AG08396 (cell line): ENCODE measurements at places on chromosomes 16 and 17.
A peak's percentile ranks its signal among the peaks of the same experiment; 100 is the strongest.

DNA sequence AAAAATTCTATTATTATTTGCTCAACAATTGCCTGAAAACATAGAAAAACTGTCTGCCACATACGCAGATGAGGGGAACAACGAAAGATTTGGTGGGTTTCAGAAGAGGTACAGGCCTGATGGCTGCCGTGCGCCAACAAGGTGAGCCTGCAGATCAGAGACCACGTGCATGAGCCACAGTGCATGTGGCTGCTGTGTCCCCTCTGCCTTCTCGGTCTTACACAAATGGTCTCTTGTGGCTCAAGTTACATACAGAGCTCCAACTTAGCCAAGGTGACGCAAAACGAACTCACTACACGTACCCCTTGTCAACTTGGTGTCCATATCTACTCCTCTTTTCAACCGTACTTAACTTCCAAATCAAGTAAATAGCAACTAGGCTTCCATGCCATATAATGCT lies 82.3 kb downstream of the ADCY9 start:
- no peak for DNase-seq

DNA sequence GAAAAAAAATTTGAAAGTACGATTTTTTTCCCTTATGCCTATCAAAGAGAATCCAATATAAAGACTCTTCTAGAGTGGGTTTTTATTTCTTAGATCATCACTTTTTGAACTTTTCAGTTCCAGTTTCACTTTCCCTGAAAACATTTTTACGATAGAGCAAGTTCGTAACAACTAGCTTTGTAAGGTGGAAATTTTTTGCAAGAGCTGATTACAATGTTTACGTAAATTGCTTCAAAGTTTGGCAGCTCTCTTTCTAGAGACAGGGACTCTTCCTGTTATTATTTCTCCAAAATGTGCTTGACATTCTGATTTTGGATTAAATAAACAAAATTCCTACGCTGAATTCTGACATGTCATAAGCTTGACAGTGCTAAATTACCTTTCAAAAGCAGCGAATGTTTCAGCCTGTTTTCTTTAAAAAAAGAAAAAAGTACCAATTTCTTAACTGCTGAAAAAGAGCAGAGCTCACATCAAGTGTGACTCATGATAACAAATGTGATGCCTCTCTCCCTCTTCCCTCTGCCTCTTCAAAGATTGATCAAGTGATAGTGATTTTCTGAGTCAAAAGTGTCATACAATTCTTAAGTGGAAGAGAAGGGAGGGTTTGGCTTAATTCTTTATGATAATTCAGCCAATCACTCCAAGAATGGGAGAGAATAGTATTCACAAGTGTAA lies 175.2 kb downstream of the KCNJ2 start:
- no peak for DNase-seq

DNA sequence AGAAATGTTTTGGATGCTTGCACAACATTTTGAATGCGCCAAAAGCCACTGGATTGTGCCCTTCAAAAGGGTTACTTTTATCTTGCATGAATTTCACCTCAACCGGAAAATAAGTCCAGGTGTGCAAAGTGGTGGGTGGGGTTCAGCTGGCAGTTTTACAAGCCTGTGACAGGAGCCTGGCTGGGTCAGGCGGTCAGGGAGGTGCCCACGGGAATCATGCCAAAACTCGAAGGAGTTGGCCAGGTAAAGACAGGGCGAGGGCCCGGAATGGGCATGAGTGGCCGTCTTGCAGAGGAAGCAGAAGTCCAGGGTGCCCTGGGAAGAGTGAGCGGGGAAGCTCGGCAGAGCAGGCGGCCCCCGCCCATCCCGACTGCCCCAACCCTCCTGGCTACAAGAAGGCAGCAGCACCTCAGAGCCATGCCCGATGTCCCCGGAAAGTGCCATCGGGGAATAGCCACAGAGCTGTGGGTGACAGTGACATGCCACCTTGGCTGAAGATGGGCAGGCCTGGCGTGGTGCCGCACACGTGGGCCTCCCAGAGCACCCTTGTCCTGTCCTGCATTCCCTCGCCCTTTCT lies 19.1 kb upstream of the CACNG1 start:
- no peak for DNase-seq

- DNase-seq = no peak
These were observed 120.9 kb upstream of the LHX1 start for GRCh38 chr17:36816214-36816906.

DNA sequence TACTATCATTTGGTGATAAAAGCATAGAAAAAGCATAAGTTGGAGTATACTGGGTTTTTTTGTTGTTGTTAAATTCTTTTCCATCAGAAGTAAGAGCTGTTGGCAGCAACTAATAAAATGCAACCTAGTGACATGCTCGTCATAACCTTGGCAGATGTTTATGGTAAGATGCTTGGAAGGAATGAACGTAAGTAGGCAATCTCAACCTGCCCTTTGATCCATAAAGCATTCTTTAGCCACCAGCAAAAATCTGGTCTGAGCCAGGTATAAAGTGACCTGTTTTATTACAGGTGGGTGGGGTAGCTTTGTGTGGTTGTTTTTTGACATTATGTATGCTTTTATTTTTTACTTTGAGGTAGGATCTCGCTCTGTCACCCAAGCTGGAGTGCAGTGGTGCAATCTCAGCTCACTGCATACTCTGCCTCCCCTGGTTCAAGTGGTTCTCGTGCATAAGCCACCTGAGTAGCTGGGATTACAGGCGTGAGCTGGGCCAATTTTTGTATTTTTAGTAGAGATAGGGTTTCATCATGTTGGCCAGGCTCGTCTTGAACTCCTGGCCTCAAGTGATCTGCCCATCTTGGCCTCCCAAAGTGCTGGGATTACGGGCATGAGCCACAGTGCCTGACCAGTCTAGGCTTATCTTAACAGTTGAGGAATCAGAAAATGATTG lies 22.0 kb downstream of the WSB1 start:
- DNase-seq = no peak

DNA sequence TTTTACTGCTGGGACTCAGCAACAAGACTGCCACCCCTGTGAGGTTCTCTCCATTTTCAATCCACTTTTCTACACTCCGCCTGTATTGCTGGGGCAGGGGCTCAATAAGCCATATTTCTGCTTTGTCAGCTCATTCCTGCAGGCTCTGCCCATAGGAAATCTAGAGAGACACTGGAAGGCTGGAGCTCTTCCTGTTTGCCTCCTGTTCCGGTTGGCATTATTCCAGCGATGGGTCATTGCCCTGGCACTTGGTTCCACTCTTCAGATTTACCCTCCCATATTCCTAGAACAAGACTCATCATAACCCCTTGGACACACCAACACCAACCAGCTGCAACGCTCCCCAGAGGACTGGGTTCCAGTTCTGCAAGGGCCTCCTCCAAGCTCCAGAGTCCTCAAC lies 210.4 kb downstream of the CA10 start:
- DNase-seq = no peak

DNA sequence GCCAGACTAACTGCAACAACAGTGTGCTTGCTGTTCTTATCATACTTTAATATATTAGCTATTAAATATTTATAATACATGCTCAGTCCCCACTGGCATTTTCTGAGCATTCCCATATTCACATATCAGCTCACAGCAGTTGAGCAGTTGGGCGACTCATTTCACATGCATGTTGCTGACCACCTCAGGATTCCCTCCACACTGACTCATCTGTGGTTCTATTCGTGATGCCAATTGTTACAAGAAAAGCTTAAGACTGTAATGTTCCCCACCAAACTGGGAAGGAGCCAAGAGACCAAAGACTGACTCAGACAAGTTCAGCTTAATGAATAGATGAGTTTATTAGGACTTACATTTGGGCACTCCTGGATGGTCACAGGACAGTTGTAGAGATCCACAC lies 100.3 kb upstream of the KIF2B start:
- DNase-seq = peak; percentile 83

- no peak for DNase-seq
These were observed 1.6 kb upstream of the ODF4 start for GRCh38 chr17:8337802-8338752.

- DNase-seq = no peak
These were observed 105.6 kb upstream of the TOM1L1 start for GRCh38 chr17:54795046-54795445.

GRCh38 chr17:53807286-53807685 lies 15.4 kb upstream of the KIF2B start:
- no peak for DNase-seq

DNA sequence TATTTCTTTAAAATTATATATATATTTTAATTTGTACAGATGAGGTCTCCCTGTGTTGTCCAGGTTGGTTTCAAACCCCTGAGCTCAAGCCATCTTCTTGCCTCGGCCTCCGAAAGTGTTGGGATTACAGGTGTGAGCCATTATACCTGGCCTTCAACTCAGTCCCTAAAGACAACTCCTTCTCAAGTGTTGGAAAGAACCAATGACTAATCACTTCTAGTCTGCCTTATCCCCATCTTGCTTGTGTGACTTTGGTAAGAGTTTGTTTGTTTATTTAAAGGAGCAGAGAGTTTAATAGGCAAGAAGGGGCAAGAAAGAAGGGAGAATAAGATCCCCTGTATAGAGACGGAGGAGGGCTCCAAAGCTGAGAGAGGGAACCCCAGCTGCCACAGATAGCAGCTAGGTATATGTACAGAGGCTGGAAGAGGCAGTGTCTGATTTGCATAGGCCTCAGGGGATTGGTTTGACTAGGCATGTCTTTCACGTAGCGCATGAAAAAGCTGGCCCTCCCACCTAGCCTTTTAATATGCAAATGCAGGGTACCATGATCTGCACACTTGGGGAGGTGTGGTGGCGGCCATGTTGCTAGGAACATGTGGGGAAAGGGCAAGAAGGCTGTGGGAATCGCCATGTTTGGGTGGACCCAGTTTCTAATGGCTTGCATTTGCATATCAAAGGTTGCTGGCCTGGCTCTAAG lies 21.5 kb downstream of the ABCC1 start:
- DNase-seq = no peak

DNA sequence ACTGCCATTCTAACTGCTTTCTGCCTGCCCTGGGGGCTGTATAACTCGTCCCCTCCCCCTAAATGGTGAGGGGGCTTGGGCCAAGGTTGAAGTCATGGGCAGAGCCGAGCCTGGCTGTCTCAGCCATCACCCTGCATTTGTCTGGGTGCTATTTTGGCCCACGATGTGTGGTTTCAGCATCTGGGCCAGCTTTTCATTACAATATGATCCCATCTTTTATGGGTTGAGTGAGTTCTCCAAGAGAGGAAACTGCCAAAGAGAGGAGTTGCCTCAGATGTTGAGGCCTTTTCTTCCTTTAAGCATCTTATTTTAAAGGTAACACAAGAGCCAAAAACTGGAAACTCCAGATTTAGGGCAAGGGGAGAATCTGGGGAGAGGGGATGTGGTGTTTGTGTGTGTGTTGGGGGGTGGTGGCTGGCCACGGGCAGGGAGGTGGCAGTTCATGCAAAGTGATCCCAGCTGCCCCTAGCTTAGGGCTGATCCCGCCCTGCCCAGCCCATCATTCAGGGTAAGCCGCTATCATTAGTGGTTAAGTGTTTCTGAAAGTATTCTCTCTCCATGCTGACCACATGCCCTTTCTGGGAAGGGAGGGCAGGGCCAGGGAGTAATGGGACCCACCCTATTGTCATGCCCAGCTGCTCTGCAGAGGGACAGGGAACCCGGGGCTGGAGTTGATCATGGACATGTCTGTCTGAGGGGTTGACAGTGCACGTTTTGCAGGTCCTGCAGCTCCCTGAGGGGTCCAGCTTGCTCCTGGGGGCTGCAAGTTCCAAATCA lies 83.2 kb upstream of the CLEC18A start:
- no peak for DNase-seq
